A172 (cell line): ENCODE measurements at places on chromosomes 3 and 15. TPM values are rescaled to one million over a fixed set of nuclear protein-coding genes. Genes with fewer than 3 reads are reported as not detected.

DNA sequence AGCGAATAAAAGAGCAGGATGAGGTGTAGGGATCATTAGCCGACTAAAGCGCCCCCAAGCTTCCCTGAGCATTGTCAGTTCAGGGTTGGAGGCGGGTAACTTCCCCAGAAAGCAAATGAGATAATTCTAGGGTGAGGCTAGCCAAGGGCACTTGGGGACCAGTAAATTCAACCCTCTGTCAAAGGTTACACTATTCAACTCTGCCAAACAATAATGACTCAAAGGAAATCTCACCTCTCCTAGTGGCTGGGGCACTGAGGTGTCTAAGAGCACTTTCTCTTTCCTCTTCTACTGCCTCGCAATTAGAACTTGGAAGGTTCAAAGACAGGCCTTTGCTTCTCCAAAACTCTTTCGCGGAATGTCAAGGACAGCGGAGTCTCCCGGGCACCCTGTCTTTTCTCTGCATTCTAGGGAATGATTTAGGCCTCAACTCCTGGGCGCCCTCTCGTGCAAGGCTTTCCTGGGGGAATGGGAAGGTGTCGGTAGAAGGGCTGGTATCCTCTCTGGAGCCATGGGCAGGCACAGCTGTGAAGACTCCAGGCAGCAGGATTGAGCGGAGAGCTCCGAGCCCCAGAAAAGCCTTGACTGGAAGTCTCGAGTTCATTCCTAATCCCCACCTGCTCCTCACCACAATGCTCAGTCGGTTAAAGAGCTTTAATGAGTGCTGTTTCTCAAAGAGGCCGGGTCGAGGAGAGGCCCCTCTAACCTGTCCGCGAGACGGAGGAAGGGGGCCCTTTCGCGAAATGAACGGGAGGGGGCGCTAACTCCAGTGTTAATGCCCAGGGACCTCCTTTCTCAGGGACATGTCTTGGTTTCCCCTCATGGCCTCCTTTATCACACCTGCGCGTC lies 21.9 kb downstream of the ZIC4 start:
- DNase-seq, result no peak

- no peak for DNase-seq
Measured at GRCh38 chr15:27250223-27250622, 279.2 kb downstream of the GABRG3 start.

The FANCD2OS gene
- not detected in 2 replicates for total RNA-seq

DNA sequence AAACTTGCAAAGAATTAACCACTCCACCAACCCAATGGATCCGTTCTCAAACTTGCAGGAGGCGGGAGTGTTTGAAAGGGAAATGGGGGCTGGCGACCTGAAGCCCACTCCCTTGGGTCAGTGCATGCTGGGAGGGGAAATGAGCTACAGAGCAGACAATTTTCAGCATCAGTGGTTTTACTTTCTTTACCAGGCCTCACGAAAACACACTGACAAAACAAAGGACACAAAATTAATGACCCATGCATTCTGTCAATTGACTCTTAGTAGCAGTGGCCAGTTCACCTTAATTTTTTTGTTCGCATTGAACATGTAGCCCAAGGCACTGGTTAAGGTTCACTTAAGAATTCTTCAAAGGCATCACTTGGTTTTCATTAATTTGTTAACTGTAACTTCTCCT lies 413.5 kb downstream of the MECOM start:
- DNase-seq, result no peak

GRCh38 chr15:91553196-91553854 lies 300.2 kb upstream of the SLCO3A1 start:
- DNase-seq, result no peak

DNA sequence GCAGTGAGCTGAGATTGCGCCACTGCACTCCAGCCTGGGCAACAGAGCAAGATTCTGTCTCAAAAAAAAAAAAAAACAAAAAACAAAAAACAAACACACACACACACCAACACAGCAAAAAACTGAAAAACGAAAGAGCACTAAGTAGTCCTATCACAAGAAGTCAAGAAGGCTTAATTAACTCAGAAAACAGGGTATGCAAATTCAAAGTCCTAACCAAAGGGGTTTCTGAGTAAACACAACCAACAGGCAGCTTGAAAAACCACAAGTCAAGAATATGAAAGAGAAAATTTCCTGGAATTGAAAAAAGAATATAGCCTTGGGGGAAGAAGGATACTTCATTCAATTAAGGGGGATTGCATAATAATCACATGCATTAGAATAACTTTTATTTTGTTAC lies 37.7 kb upstream of the PARP14 start:
- no peak for DNase-seq

The RETNLB gene
- total RNA-seq, result not detected in 2 replicates

DNA sequence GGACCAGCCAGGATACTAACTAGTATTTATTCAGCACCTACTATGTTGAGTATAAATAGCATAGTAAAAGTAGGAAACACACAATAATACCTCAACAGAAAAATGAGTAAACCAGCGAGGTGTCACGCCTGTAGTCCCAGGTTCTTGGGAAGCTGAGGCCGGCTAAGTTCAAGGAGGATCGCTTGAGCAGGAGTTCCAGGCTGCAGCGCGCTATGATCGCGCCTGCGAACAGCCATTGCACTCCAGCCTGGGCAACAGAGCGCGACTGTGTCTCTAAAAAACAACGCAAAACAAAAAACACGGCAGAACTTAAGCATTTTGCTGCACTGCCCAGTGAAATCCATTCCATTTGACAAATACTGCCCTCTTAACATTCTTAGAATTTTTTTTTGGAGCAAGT lies 1.3 kb upstream of the DENND6A start:
- DNase-seq, result no peak

The SPINT1 gene
- total RNA-seq, result 0.22 and 1.3 TPM in 2 replicates

The MST1R gene
- total RNA-seq, result 1.1 and 1.9 TPM in 2 replicates

The MFGE8 gene
- total RNA-seq, result 116 and 144 TPM in 2 replicates

The PIK3R4 gene
- total RNA-seq, result 26.6 and 38.4 TPM in 2 replicates

DNA sequence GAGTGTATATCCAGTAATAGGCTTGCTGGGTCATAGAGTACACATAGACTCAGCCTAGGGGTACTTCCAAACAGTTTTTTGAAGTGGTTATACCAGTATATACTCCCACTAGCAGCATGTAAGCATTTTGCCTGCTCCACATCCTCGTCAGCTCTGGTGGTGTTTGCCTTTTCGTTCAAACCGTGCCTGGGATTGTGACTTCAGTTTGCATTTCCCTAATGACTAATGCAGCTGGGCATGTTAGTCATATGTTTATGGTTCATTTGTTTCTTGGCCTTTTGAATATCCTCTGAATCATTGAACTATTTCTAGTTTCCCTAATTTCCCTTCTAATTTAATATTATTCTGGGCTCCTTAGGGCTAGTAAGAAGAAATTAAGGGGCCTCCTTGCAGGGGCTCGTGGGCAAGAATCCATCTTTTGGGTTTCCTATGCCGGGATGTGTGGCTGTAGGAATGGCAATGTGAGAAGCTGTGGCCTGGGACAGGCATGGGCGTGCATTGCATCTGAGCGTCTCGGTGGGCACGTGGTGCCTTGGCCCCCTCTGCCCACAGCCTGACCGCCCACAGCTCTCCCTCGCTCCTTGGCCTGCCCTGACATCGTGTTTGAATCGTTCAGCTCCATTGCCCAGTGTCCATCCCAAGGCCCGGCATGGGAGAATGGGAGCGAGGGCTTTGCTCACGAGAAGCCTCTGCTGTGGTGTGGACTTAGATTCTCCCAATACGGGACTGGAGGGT lies 26.4 kb downstream of the FAH start:
- peak; percentile 85 for DNase-seq

DNA sequence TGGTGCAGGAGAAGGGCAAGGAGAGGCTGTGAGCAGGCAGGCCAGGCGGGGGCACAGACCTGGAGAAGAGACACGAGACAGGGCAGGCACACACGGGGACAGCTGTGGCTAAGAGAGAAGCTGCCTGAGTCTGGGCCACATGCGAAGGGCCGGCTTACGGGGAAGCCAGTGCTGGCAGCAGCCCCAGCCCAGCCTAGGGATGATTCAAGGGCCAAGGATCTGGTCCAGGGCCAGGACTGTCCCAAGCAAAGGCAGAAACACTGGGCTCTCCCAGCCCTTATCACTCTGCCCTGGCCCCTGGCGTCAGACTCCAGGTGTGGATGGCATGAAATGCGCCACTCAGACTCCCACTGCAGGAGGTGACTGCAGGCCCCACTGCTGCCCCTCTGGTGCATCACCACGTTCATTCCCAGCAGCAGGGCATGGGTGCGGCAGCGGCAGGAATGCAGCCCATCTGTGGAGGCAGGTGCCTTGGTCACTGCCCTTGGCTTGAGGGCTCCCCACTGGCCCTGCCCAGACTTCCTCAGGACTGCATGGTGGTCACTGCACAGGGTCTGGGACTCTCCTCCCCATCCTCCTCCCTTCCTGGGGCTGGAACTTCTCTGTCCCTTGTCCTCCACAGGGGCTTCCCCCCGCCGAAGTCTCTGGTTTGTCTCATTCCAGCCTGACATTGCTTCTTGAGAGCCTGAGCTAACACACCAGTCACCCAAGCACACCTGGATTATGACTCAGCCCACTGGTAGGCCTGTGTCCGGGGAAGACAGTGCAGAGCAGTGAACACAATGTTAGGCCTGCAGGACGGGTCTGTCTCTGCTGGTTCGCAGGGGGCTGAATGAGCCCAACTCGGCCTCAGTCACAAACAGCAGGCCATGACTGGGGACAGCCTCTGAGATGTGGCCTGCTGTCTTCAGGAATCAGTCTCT lies 69.3 kb downstream of the TBC1D2B start:
- DNase-seq, result peak; percentile 81
